ENCODE measurements at places on chromosomes 6 and 20.
A peak's percentile ranks its signal among the peaks of the same experiment; 100 is the strongest.

- DNase-seq: no peak
Observed at GRCh38 chr20:32461836-32462600, 103.9 kb downstream of the ASXL1 start.

DNA sequence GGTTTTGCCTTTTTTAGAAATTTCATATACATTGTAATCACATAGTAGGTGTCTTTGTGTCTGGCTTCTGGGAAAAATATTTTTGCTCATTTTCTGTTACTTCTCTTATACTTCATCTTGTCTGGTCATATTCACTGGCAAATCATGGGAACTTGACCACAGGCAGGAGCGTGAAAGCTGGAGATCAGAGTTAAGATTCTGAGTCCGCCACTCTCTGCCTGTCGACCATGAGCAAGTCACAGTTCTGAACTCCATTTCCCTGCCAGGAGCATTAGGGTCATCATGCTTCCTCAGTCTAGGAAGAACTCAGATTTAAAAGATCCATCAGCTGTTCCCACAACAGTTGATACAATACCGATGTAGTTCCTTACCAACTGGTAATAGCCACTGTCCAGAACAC, 12.4 kb upstream of the SCGN start:
- no peak for DNase-seq

DNA sequence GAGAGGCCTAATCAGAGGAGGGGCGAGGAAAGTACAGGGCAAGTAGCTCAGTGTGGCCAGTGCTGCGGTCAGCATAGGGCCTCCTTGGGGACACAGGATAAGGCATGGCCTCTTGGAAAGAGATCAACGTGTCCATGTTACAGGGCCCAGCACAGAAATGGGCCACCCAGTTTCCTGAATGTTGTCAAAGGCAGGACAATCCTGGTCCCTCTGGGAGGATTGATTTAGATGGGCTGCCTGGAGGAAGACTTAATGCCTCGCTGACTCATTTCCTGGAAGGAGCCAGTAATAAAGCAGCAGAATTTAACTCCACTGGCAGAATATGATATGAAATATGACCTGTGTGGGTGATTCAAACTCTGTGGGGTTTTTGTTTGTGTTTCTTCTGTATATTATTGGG, 16.6 kb downstream of the DDO start:
- no peak for DNase-seq

DNA sequence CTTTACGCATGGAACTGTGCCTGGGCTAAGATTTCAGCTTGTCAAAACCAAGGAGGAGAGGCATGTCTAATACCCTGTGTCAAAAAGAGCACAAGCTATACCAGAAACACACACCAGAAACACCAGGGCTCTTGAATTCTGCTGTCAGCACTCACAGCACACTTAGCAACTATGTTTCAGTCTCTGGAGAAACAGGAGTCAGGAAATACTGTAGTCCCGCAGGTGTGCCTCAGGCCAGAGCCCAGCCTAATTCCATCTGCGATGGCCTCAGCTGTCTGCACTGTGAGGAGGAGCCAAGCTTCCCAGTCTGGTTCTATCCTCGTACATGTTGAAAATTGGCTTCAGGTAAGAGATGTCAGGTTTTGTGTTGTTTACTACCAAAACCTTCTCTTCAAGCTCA, 31.6 kb downstream of the MTRES1 start:
- no peak for DNase-seq

- no peak for DNase-seq
Observed at GRCh38 chr6:39227476-39227875, 1.8 kb downstream of the KCNK5 start.

GRCh38 chr6:148888856-148889255, 142.0 kb downstream of the UST start:
- DNase-seq: no peak

DNA sequence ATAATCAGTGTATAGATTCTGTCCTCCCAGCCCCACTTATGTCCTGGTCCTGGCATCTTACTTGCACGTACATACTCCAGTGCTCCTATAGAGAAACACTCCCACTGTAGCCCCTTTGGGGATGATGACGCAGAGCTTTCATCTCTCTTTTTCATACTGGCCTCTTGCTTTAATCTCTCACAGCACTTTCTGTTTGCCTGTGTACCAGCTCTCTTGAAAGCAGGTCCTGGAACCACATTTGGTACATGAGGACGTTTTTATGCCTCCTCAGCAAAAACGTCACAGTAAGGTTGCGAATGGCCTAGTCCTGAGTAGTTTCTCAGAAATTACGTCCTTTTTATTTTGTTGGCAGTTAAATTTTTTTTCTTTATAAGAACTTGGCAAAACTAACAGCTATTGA, 10.8 kb downstream of the L3MBTL3 start:
- no peak for DNase-seq

DNA sequence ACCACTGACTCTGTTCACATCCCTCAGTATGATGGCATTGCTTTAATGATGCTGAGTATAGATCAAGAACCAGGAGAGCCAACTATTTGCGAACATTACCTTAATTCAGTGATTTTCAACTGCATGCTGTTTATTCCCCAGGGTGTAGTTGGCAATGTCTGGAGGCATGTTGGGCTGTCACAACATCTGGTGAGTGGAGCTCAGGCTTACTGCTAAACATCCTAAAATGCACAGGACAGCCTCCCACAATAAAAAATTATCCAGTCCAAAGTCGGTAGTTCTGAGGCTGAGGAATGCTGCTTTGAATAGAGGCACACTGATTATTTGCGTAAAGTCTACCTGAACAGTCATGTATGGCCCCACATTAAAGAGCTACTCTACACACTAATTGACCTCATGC, 94.8 kb upstream of the OPRM1 start:
- no peak for DNase-seq

DNA sequence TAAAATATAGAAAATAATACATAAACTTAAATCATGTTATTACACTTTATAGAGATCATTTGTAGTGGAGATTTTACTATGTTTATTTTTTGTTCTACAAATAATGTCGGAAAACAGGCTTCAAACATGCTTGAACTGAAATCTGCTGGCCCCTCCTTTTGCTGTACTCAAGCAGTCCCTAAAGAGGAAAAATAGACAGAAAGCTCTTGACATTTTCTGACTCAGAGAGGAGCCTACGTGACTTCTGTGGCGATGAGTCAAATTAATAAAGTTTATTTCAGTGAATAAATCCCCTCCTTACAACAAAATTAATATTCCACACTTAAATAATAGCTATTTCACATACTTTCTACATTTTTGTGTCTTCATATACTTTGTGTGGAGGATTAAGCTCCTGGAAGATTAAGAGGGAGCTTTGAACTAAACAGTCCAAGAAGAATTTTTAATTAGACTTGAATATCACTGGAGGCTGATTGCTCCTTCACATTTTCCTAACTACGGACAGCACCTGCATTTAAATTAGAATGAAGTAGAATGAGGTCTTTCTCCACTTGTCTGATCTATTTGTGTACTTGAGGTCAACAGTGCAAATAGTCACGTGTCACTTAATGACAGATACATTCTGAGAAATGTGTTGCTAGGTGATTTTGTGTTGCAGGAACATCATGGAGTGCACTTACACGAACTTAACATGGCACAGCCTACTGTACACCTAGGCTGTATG, 1.7 kb upstream of the TREM1 start:
- DNase-seq: no peak

DNA sequence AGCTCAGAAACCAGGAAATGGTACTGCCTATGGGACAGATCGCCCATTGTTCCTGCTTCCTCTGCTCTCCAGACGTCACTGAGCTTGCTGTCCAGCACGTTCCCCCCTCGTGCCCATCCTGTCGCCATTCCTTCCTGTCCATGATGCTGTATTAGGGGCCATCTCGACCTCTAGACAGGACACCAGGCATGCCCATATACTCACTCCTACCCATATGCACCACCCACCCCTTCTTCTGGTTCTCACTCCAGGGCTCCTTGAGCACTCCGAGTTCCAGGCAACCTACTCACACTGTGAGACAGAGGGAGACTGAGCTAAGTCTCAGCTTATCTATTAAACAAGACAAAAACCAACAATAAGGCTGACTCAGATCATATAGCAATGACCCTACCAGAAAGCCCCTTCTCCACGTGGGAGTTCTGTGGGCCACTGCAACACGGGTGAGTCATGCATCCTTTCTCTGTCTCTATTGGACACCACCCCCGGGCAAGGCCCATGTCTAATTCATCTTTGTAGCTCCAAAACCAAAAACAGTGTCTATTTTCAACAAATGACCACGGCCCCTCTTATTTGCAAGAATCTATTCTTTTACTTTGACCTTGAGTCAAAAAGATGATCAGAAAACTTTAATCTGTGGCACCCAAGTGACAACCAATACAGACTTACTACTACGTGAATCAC, 65.7 kb downstream of the PSMG4 start:
- no peak for DNase-seq

DNA sequence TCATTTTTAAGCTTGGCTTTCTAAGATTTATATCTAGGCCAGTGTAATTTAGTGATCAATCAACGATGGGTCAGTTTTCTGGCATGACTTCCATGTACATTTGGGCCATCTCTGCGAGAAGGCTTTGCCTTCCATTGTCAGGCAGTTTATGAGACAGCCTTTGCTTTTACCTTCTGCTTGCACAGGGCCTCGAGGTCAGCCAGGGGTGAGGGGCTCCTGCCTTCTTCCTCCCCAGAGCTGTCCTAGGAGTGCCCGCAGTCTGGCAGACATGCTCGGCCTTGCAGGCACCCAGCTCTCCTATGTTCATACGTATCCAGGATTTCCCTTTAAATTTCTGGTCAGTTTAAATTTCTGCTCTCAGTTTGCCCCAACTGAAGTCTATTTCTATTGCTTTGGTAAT, 367.2 kb downstream of the SMOC2 start:
- DNase-seq: no peak

- no peak for DNase-seq
Observed at GRCh38 chr6:27474172-27474465, 1.2 kb upstream of the ZNF184 start.

GRCh38 chr6:14765721-14766390, 480.0 kb upstream of the JARID2 start:
- DNase-seq: peak; percentile 2

- no peak for DNase-seq
Observed at GRCh38 chr20:57990396-57990987, 238.0 kb downstream of the ANKRD60 start.

GRCh38 chr20:62742979-62743776, 34.5 kb downstream of the NTSR1 start:
- no peak for DNase-seq

DNA sequence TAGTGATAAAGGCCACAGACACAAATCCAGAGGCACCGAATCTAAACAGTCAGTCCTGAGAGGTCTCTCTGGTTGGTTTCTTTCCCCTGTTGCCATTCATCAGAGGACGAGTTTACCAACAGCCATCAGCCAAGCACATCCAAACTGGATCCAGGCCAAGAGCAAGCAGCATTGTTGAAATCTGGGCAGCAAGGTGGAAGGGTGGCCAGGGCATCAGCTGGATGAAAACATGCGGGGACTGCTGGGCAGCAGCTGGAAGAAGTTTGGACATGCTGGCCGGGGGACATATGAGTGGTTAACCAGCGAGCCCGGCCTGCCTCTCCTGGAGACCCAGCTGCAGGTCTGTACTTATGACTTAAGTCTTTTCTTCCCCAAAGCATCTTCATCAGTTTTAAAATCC, at the start of gene SMIM28:
SMIM28 (plus strand) TSS at position 62 of the 400 bp plus-strand sequence; CDS start at position 230, 168 bp downstream.
- no peak for DNase-seq

GRCh38 chr6:101608703-101609102, 215.2 kb downstream of the GRIK2 start:
- DNase-seq: no peak

DNA sequence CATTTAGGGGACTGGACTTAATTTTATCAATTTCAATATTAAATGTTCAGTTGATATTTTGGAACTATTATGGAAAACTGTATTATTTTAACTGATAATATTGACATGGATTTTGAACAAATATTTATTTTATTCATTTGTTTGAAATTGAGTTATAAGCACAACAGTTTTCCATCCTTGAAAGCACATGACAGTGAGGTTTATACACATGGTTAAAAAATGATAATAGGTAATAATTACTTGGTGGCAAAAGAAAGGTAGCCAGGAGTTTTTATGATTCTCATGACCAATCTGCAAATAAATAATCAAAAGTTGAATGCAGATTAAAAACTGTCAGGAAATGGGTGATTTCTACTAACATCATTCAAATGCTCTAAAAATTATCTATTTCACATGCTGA, 113.6 kb downstream of the C6orf58 start:
- DNase-seq: no peak

DNA sequence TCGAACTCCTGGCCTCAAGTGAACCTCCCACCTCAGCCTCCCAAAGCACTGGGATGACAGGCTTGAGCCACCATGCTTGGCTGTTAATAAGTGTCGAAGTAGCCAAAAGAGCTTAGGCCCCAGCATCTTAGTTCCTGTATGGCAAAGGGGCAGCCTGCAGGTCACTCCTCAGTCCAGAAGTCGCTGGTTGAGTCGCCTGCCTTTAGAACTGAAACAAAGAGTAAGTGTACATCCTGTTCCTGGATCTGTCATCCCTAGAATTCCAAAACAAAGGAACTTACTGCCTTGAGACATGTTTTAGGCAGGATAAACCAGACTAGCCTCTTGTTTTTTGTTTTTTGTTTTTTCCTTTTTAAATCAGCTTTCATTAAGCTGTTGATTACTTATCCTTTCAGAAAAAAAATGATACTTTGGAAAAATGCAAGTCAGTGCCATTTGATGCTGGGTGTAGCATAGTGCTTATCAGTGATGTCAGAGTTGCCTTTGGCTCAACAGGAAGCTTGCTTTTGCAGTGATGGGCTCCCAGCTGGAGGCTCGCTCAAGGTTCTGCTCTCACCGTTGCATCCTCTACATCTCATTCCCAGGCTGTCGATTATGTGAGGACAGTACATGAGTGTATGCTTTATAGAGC, 9.0 kb downstream of the ACTR5 start:
- no peak for DNase-seq

DNA sequence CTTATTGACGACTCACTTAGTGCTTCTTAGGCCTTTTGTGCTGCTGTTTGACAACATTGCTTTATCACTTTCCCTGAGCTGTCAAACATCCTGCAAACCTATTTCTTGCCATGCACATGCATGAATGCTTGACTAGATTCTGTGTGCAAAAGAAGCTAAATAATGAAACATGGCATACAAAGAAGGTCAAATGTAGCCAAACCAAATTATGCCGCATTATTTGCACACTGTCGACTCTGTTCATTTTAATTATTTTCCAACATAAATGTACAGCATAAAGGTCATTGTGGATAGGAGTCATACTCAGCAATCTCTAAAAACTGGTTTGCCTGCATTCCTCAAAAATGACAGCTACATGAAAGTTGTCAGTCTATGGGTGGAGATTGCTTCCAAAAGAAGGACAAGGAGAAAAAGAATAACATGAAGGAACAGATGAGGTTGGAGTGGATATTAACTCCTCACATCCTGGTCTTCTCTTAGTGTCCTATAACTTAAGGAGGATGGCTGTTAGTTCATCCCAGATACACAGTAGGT, 123.1 kb upstream of the STXBP5 start:
- DNase-seq: no peak
